Activated CD8-positive, alpha-beta memory T cell treated with anti-CD3 and anti-CD28 coated beads, Interleukin-2, amount 10 ng/mL, durations not matched to agents 7 days and 5 days (primary cell): ENCODE measurements at places on chromosomes 11 and 22. TPM values are rescaled to one million over a fixed set of nuclear protein-coding genes. Genes with fewer than 3 reads are reported as not detected.
A peak's percentile ranks its signal among the peaks of the same experiment; 100 is the strongest.

DNA sequence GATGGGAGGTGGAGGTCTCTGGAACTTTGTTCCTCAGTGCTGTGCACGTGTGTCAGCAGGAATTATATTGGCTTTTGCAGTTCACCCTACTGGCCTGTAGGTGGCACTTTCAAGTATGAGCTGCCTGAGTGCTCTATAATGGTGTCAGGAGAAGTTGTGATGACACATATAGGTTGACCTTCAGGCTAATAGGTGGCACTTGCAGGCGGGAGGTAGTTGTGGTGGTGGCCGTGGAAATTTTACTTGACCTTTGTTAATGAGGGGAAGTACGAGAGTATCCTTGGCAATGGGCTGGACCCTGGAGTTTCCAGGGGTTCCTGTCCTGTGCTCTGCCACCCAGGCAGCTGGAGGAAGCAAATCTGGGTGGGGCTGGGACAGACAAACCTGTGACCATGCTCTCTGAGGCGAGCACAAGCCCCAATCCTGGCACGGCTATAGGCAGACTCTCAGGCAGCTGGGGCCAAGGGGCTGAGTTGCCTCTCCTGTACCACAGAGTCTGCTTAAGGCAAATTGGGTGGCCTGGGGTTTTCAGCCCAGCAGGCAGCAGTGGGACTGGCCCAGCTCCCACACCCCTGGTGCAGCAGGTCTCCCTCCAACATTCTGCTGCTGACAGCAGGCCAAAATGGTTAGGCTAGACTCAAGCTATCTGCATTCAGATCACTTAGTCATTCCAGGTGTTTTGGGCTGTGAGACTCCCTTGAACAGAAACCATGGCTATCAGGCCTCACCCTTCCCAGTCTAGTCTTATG is 147.5 kb upstream of the CTSC start:
- peak; percentile 53 for DNase-seq

GRCh38 chr22:40498420-40499208 is 128.2 kb downstream of the SGSM3 start:
- DNase-seq: no peak

GRCh38 chr11:60944490-60945294 is 7.3 kb downstream of the SLC15A3 start:
- no peak for DNase-seq

- no peak for DNase-seq
Observed at GRCh38 chr22:25697181-25697664, 44.8 kb upstream of the MYO18B start.

- DNase-seq: no peak
Observed at GRCh38 chr22:25728071-25728470, 13.9 kb upstream of the MYO18B start.

- no peak for DNase-seq
Observed at GRCh38 chr22:41417622-41418390, 28.8 kb downstream of the TOB2 start.

- DNase-seq: no peak
Observed at GRCh38 chr11:47123094-47123493, 53.6 kb downstream of the ARFGAP2 start.

- DNase-seq: no peak
Observed at GRCh38 chr11:98561252-98561651, 459.5 kb upstream of the CNTN5 start.

- no peak for DNase-seq
Observed at GRCh38 chr11:102117472-102118113, 7.3 kb downstream of the YAP1 start.

DNA sequence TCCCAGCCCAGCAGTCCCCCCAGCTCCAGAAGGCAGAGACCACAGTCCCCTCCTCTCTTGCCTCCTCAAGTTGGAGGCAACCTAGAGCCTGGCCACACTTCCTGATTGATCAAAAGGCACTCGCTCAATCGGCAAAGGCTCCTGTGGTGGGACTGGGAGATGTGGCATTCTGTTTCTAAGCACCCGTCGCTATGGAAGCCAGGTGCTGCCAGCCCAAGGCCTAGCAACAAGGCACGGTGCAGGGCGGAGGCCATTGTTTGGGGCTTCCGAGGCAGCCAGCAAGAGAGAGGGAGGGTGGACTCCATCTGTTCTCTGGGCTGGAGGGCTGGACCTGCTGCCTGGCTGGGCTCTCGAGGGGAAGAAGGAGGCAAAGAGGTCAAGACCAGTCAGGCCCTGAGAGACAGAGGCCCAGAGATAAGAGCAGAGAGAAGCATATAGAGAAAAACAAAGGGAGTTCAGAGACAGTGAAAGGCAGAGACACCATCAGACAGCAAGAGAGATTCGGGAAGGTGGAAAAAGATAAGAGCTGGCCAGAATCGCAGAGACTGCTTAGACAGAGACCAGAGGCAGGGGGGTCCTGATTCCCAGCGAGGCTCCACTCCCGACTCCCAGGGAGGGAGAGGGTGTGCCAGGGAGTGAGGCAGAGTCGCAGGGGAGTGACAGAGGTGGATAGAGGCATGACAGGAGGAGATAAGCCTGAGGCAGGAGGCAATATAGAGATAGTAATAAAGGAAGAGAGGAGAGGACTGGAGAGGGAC is 21.2 kb downstream of the PDE2A start:
- DNase-seq: no peak

GRCh38 chr11:31869986-31870385 is 58.9 kb upstream of the PAX6 start:
- DNase-seq: no peak

DNA sequence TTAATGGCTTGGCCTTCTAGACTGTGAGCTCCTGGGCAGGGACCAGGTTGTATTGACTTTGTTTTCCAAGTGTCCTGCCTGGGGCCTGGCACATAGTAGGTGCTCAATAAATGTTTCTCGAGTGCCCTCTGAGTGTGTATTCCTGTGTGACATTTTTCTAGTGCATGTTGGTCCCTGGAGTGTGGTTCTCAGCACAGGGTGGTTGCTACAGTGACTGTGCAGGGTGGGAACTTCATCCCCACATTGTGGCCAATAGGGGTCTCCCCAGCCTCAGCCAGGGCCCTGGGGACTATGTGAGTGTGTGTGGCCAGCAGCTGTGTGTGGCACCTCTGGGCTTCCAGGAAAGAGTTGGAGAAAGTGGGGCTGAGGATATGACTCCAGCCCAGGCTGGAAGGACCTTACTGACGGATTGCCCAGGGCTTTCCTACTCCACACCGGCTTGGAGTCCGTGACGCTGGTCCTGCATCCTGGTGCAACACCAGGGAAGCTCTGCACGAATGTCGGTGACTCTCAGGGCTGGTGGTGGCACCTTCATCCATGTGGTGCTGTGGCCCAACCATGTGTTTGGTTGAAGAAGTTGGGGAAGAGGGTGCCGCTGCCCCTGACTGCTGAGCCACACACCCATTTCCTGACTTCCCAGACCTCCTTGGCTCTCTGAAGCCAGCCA is 9.0 kb upstream of the MARK2 start:
- no peak for DNase-seq

GRCh38 chr22:17777005-17777716 is 2.9 kb upstream of the BID start:
- DNase-seq: peak; percentile 90

GRCh38 chr11:134144744-134145143 is 75.9 kb downstream of the JAM3 start:
- no peak for DNase-seq

GRCh38 chr11:17389211-17389956 is 925 bp upstream of the KCNJ11 start:
- DNase-seq: peak; percentile 75

GRCh38 chr11:119365071-119365591 is 16.4 kb downstream of the USP2 start:
- DNase-seq: no peak

DNA sequence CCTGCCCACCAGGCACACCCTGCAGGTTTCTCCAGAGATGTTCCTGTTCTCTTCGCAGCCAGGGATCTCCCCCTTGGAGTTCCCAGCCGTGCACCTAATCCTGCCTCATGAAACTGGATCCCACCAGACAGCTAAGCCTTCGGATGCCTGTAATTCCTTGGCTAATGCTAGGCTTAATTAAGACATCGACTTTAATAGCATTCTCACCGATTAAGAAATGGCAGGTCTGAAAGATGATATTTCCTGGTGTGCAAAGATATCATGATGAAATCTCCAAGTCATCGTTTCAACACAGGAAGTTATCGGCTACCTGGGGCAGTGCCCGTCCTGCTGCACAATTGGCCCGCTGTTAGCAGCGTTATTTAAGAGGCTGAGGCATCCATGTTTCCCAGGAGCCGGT is 41.5 kb upstream of the CCND1 start:
- DNase-seq: no peak

- no peak for DNase-seq
Observed at GRCh38 chr22:30202531-30203006, 44.0 kb downstream of the LIF start.

- DNase-seq: peak; percentile 28
Observed at GRCh38 chr11:69327741-69328191, 33.8 kb downstream of the MYEOV start.

DNA sequence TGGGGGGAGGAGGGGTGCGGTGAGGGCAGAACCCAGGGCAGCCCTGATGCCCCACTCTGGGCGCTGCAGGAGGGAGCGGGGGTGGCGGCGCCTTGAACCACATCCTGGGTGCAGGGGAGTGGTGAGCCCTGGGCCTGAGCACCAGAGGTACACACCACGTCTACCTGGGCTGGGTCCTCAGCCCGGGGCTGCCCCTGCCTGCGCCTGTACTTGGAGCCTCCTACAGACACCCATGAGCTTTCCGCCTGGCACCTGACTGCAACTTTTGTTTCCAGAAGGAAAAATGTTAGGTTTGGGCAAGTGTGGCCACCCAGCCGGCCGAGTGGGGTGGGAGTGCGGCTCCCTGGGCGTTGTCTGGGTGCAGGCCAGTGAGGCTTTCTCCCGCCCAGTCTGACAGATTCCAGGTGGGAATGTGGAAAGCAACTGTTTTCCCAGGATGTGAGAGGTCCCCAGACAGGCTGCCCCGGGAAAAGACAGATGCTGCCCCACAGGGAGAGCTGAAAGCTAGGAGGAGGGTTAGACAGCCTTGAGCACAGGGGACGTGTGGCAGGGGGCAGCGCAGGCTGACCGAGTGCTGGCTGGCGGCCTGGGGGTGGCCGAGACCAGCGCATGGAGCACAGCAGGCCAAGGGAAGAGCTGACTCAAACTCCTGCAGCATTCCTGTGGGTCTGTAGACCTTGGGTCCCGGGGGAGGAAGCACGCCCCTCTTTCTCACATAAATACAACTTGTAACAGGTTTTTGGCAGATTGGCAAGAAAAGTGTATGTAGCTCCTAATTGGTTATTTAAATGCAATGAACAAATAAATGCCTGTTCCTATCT is 44.1 kb downstream of the GNB1L start:
- DNase-seq: no peak

DNA sequence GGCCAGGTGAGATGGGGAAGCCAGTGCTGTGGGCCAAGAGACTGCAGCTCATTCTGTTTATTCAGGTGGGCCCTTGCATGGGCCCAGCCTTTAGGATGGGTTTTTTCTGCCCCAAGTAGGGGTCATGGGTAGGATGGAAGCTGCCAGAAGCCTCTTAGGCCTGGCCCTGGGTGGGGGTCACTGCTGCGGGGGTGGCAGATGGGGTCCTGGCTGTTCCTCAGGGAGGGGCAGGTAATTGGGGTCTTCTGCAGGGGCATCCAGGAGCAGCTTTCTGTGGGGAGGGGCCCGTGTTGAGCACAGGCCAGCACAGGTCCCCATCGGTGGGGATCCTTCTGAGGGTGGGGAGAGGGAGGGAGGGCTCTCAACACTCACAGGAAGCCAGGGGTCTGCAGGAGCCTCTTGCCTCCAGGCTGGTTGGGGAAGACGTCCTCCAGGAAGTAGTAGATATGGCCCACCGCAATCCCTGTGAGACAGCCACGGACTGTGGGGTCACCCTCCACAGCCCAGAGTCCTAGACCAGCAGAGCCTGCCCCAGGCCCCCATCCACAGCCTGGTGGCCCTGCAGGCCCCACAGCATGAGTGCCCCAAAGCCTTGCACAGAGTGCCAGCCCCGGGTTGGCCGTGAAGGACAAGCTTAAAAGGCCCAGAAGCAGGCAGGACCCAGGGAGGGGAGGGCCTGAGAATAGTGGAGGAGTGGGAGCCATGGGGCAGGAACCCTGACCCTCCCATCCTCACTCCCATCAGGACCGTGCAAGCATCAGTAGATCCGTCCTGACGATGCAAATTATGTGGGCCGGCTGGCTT is 1.9 kb downstream of the DERL3 start:
- DNase-seq: no peak

DNA sequence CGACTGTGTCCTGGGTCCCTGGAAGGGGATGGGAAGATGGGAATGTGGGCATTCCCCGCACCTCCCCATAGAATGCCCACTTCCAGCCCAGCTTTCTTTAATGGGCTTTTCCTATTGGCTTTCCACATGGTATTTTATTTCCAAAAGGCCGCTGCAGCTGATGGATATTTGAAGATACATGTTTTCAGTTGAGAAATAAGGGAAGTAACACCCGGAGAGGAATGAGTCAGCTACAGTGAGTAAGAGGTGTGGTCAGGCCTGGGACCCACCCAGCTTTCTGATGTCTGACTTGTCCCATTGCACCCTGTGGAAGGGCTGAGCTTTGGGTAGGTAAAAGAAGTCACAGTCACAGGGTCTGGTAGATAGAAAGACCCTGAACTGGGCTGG is 476.9 kb downstream of the MIAT start:
- peak; percentile 43 for DNase-seq

DNA sequence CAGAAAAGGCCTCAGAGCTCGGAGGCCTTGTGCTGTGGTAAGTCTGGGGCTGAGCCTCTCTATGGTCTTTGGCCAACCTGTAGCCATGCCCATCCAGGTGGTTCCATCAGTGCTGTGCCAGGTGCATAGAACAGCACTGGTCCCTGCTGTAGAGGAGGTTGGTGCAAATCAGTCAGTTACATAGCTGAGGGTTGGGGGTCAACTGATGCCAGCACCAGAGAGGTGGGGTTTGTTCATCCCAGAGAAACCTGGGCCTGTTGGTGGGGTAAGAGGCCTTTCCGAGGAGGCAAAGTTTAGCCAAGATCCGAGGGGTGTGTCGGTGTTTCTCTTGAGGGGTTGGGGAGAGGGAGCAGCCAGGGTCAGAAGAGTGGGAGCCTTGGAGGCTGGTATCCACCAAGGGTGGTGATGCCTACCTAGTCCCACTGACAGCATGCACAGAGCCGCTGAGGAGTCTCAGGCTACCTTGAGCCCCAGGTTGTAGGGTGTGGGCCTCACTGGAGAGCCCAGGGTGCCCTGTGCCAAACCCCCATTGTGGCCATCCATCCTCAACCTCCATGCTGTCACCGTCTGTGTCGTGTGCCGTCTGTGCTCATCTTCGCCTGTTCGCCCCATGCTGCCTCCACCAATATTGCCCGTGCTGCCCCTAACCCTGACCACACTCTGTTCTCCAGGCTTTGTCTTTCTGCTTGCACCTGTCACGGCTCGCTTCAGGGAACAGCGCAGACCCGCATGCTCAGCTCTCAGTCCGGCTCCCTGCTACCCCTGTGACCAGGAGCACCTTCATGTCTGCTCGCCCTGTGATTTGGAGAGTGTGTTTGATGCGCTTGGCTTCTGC is 78.7 kb upstream of the SUSD2 start:
- no peak for DNase-seq

GRCh38 chr11:112307616-112308015 is 47.0 kb upstream of the PLET1 start:
- DNase-seq: no peak

The ESAM gene
- total RNA-seq: 0.16 TPM

The NUP98 gene
- total RNA-seq: 106 TPM

The OPCML gene
- total RNA-seq: not detected

The PLEKHB1 gene
- total RNA-seq: 3.2 TPM

The POLA2 gene
- total RNA-seq: 79.8 TPM

The SPDYC gene
- total RNA-seq: not detected

The DMC1 gene
- total RNA-seq: 13.6 TPM

The NXPE2 gene
- total RNA-seq: not detected

The SCGB1D2 gene
- not detected for total RNA-seq

The PRODH gene
- total RNA-seq: not detected
